Sigmoid colon (tissue), 7 donors: ENCODE measurements at places on chromosomes 3 and 15.

GRCh38 chr15:36392676-36393266 is 186.7 kb upstream of the CDIN1 start:
- no peak for DNase-seq

GRCh38 chr3:4261406-4261805 is 41.8 kb upstream of the SETMAR start:
- no peak for DNase-seq

DNA sequence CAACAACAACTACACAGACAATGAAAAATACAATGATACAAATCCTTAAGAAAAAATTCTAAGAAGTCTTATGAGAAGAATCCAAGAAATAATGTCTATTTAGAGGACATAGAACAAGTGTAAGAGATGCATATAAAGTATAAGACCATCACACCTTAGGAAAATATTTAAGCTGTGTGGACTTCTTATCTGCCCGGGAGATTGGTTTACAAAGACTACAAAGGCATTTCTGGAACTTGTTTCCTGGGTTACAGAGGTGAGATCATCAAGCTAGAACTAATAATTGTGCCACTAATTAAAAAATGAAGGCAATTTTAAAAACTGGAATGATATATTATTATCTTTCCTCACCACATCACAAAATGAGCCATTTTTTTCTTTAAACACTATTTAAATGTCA is 507.1 kb downstream of the GRM7 start:
- no peak for DNase-seq

- DNase-seq: no peak
Observed at GRCh38 chr3:159764490-159765029, 224.1 kb upstream of the IL12A start.

DNA sequence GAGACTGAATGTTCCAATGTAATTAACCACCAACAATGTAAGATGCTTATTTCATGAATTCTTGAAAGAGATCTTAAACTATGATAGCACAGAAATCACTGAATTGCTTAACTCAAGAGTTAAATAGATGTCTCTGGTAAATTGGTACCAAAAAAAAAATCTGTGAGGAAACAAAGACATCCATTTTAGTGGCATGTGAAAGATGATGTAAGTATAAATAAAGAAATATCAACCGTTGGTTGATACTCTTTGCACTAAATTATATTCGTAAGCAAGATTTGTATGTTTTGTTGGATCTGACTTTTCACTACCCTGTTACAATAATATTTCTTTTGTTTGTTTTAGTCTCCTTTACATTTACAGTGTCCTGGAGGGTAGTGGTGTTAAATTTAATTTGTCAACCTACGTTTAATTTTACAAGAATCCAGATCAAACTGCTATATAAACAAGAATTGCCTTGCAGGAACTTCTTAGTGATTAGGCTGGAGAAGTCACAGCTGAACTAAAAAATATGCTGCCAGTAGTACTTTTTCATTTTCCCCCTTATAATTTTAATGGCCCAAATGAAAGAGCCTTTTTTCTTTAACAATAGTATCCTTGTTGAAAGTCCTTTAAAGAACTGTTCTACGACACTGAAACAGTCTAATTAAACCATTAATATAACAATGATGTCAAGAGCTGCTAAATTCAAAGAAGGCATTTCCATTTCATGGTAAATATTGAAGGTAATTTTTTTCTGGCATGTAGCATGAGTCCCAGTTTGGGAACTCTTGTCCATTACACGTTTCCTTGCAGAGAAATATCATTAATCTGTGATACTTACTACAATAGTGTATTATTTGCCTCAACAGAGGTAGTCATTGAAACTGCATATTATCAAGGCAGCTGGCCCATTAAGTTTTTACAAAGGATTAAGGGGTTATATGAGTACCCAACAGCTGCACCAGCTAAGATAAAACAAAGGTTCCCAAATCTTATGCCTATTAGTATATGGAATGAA is 109.6 kb upstream of the PHLDB2 start:
- no peak for DNase-seq

GRCh38 chr3:184601576-184602371 is 40.2 kb downstream of the EPHB3 start:
- peak; percentile 66 for DNase-seq

- DNase-seq: no peak
Observed at GRCh38 chr15:26702381-26702780, 70.5 kb downstream of the GABRB3 start.

DNA sequence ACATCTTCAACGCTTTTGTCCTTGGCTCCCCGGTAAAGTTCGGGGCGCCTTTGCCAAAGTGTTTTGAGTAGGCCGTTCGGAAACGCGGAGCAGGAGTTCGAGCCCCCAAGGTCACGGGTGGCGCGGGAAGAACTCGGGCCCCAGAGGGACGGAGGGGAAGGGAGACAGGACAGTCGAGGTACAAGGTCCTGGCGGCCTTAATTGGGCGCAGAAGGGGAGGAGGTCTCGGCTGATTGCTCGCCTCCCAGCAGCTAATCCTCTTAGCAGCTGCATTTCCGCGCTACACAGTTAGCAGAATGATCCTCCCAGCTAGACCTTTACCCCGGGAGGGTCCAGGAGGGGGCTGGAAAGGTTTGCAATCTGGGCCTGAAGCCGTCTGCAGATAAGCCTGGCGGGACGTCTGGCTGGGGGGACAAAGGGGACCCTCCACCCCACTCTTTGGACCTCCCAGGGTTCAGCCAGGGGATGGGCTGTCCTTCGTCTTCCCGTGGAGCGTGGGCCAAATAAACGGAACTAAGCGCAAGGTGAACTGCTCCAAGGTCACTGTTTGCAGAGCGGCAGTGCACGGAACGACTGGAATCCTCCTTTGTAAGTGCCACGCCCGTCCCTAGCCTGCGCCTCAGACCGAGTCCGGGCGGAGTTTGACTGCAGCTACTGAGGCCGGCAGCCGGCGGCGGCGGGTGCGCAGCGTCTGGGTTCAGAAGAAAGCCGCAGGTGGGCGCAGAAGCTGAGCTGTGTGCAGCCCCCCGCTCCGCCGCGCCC is 7.2 kb downstream of the EOMES start:
- DNase-seq: no peak

DNA sequence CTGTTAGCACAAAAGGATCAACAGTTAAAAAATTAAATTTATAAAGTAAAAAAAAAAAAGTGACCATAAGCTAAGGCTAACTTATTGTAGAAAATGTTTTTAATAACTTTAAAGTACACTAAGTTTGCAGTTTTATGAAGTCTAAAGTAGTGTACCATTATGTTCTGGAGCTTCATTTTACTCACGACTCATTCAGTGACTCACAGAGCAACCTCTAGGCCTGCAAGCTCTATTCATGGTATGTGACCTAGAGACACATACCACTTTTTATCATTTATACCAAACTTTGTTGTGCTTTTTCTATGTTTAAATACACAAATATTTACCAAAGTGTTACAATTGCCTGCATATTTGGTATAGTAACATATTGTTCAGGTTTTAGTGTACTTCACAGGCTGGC is 1552.3 kb downstream of the OTOL1 start:
- no peak for DNase-seq

- DNase-seq: no peak
Observed at GRCh38 chr15:63668601-63669000, 71.4 kb downstream of the FBXL22 start.
